ENCODE measurements at places on chromosomes 2 and 18.

- DNase-seq: no peak
Measured at GRCh38 chr2:240948905-240949790, 43.0 kb downstream of the CROCC2 start.

- DNase-seq: no peak
Measured at GRCh38 chr2:150981826-150982225, 279.8 kb downstream of the RBM43 start.

GRCh38 chr2:143284087-143284675, 155.0 kb downstream of the ARHGAP15 start:
- no peak for DNase-seq

DNA sequence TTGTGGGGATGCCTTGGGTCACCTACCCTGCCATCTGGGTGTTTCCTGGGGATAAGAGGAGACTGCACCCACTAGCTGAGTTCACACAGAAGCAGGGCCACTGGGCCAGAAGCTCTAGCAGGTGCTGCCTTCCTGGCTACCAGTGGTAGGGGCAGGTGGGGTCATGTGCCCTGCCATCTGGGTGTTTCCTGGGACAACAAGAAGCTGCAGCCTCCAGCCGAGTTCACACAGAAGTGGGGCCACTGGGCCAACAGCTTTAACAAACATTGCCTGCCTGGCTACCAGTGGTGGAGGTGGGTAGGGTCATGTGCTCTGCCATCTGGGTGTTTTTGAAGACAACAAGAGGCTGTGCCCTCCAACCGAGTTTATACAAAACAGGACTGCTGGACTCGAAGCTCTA, 282.2 kb upstream of the SYT4 start:
- no peak for DNase-seq

DNA sequence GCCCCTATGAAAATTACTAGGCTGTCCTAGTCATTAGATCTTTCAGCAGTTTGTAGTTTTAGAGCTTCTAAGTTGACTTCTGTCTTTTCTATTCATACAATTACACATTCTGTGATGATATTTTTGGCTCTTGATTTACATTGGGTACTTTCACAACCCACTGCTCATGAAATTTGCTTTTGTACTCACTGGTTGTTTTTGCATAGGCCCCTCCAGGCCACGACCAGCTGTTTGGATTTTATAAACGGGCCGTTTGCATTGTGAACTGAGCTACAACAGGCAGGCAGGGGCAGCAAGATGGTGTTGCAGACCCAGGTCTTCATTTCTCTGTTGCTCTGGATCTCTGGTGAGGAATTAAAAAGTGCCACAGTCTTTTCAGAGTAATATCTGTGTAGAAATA, 193.8 kb downstream of the RPIA start:
- DNase-seq: no peak

All from muscle of arm (tissue), 14 donors.